NCI-H1417 treated with DMSO at 0.1 percent for 48 hours (cell line): ENCODE measurements at places on chromosomes 12 and 14.

DNA sequence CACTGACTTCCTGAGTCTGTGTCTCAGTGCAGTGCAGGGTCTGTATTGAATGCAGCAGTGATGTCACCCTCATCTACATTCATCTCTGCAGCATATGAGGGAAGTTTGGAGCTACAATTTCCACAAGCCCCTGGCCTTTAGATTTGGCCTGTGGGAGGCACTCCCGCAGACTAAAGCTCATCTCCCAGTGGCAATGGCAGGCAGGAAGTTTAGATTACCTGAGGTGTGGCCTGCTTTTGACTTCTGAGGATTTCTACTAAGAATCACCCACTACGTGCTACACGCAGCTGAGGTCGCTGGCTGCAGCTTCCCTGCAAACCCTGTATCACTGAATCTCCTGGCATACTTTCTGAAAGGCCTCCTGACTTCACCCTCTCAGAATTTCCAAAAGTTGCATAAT is 202.2 kb upstream of the PRKD1 start:
- DNase-seq = no peak

GRCh38 chr12:92467886-92468285 is 234.9 kb upstream of the PLEKHG7 start:
- no peak for DNase-seq

GRCh38 chr12:40499856-40500255 is 192.4 kb upstream of the CNTN1 start:
- no peak for DNase-seq

- no peak for DNase-seq
These were observed 108.4 kb downstream of the ESRRB start for GRCh38 chr14:76484355-76484754.

- no peak for DNase-seq
These were observed 279.5 kb downstream of the DPF3 start for GRCh38 chr14:72614365-72614764.

GRCh38 chr12:3328081-3328480 is 162.9 kb upstream of the PRMT8 start:
- DNase-seq = no peak

GRCh38 chr12:62744551-62744950 is 190.4 kb downstream of the PPM1H start:
- no peak for DNase-seq

DNA sequence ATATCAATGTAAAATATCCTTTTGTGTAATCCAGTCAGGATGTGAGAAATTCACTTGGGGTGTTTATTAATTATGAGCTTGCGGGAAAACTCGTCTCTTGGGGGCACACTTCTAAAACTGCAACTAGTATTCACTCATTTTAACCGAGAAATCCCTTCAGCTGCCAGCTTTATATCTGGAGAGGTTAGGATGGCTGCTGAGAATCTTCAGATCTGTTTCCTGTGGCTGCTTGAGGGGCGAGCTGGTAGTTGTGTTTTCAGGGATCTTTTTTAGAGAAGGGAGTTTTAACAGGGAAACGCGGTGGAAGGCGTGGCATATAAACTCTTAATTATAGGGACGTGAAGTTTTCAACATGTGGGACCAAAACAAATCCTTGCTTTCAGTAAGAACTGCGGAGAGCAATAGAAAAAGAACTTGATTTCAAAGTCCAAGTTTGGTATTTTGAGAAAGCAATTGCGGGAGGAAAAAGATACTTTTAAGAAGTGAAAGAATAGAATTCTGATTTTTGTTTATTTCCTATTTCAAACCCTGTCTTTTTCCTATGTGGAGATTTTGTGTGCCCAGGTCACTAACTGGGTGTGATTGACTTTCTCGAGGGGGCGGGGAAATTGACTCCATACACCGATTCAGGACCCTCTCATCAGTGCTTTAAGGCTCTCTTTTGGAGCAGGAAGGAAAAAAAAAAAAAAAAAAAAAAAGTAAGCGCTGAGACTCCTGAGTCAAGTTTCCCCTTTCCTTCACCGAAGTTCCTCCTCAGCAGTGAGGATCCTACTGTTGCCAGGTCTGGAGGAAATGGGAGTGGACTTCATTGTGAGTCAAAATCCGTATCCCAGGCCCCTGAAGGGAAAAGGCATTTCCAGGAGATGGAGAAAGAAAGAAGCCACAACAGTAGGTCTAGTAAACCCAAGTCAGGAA is 1.1 kb downstream of the PPFIBP1 start:
- no peak for DNase-seq

DNA sequence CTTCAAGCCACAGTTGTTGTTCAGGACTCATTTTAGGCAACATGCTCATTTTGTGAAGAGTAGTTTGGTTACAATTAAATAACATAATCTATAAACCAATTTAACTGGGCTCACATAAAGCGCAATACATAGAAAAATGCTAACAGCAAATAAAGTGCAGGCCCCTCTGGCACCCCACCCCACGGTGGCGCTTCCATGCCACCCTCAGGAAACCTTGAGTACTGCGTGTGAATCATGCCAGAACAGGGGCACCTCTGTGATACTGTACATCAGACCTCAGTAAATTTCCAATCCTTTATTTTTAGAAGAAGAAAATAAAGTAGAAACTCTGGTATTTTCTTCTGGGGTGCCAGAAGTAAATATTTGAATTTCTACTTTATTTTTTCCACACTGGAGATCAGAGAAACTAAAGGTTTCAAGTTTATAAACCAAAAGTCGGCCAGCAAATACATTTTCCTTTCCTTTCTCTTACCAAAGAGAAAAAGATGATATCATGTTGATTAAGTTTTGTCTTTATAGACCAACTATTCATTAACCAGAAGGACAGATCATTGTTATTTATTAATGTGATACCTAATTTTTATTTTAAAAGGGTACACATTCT is 316.8 kb downstream of the PAWR start:
- DNase-seq = no peak

GRCh38 chr14:71588576-71589215 is 343.5 kb upstream of the RGS6 start:
- DNase-seq = no peak

DNA sequence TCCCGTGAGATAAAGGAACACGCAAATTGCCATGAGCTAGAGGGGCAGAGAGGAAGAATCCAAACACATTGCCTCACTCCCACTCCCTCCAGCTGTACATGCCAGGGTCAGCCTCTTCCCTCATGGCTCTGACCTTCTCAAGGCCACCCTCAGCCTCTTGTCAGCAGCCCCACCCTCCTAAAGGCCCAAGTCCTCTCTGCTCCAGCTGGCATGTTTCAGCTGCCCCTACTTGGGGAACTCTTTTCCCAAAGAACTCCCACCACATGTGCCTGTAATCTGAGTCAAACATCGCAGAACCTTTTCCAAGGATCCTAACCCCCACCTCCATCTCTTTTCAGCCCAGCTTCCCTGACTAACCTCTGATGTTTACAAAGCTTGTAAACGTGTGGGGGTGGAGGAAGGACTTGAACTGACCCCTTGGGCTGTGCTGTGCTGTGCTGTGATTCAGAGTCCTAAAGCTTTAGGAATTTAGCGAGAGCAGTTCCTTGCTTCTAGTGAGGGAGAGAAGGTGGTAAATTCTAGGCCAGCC is 7.3 kb upstream of the CACNB3 start:
- no peak for DNase-seq

DNA sequence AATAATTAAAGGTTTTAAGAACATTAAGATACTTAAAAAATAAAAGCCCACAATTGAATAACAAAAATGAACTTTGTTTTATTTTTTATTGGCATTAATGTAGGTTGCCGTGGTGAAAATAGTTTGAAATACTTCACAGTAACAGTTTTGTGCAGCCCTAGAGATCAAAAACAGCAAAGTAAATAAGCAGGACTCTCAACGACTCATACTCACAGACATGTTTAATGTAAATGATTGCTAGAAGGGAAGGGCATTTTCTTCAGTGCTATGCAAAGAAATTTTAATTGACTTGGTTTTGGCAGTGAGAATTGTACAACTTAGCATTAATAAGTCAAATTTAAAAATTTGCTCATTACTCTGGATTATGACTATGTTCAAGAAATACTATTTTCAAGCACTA is 16.0 kb downstream of the TRMT5 start:
- no peak for DNase-seq

- no peak for DNase-seq
These were observed 19.1 kb downstream of the VRK1 start for GRCh38 chr14:96816281-96816680.

DNA sequence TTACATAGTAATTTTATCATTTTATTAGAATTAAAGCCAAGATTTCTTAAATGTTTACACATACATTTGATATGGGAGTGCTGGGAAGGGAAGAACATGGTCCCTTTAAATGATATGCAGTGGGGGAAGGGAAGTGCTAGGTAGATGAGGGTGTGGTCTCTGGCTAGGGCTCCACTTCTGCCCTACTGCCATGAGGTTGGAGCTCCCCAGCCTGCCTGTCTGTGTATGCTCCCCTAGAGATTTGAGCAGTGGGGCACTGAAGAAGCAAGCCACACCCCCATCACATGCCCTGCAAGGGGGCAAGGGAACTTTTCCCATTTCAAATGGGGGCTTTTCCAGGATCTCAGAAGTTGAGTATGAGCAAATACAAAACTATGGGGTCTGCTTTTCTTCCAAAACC is 25.5 kb downstream of the CLECL1 start:
- no peak for DNase-seq

DNA sequence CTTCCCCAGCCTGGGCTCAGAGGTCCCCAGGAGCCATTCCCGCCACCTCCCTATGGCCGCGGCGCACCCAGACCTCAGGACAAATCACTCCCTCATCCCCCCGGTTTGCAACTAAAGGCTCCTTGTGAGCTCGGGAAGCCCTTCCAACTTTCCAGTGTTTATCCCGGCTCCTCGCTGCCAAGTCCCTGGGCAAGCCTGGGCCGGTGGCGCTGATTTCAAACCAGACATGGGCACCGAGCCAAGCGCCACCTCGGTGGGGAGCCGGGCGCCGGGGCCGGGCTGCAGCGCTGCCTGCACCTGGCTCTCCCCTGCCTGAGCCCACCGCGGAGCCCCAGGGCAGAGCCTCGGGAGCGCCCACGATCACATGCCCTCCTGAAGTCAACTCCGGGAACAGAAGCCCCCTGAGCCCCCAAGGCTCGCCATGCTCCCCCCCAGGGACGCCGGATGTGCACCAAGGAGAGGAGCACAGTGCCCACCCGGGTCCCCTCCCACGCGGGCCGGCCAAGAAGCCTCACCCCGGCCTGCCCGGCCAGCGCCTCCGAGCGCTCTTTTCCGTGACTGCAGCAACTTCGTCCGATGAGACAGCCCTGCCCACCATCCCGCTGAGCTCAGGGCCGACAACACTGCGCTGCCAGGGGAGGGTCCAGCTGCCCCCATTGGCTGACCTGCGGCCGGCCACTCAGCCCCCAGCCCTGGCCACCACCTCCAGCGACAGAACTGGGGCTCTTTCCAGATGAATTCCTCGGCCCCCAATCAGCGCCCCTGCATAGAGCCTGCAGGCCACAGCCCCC is 50.0 kb downstream of the NCOR2 start:
- peak; percentile 64 for DNase-seq

- no peak for DNase-seq
These were observed 30.8 kb upstream of the HSPB8 start for GRCh38 chr12:119147847-119148448.

DNA sequence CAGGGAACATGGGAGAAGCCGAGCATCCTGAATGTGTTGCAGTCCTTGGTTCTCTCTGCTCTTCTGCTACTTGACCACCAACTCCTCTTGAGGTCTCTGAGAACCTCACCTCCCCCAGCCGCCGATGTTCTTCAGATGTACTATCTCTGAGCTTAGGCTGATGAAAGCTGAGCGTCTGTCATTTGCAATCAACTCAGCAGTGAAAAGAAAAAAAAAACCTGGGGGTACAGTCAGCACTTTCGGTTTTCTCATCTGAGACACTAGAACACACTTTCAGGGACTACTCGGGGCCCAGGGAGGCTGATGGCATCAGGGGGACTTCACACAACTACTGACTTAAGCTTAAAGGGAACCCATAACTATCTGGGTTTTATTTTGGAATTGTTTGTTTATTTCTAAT is 9.6 kb upstream of the FLVCR2 start:
- no peak for DNase-seq

DNA sequence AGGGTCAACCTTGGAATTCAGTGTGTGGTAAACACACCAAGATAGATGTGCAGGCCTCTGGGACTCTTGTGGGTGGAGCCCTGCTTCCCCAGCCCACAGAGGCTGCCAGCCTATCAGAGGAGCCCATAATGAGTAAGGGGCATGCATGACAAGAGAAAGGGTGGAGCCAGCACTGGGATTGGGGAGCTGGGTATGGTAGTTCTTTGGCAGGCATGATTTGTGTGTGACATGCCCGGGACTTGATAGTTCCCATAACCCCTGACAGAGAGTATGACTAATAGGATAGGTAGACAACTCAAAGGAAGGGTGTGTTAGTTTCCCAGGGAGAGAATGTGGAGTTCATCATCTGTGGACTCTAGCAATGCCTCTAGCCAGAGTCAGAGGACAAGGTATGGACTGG is 143.0 kb downstream of the EMP1 start:
- no peak for DNase-seq

- no peak for DNase-seq
These were observed 288.8 kb downstream of the TMEM132D start for GRCh38 chr12:129615001-129615400.

- peak; percentile 35 for DNase-seq
These were observed at the start of gene NAA25 for GRCh38 chr12:112108202-112109079. NAA25 (minus strand) TSS chr12:112108783; CDS start chr12:112108773, 10 bp downstream.

DNA sequence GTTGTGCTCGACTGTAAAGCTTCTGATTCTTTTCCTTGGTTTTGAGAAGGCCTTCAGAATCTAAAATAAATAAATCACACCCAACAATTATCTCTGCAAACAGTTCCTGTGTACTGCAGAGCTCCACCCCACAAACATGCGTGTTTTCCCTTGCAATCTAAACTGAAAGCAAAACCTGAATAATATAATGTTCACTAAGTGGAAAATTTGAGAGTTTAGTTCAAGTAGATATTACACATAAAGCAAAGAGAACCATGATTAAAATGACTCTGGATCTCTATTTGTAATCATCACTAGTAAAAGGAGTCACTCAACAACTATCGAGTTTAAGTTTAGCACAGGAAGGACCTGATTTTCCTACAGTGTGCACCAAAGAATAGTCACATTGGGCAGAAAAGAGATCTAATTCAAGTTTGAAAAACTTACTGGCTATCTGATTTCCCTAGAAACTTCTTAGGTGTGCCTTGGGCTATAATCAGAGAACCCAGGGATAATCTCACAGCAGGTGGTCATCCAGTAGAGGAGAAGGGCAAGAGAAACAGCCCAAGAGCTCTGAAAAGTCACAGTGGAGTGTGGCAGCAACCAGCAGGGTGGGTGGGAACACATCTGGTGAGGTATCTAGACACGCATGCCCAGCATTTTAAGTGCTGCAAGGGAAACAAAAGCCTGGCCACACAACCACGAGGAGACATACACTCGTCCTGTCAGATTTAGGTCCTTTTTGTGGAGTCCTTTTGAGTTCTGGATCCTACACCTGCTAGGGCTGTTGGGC is 25.4 kb downstream of the ATG14 start:
- DNase-seq = no peak
